ENCODE measurements at places on chromosomes 2 and 18. TPM values are rescaled to one million over a fixed set of nuclear protein-coding genes. Genes with fewer than 3 reads are reported as not detected.

DNAH6 gene
- total RNA-seq: not detected

GALR1 gene
- total RNA-seq: not detected

DNAH7 gene
- 3.8 TPM for total RNA-seq

MYL1 gene
- not detected for total RNA-seq

TANC1 gene
- total RNA-seq: 21.2 TPM

CYTIP gene
- not detected for total RNA-seq

DNAJC5G gene
- not detected for total RNA-seq

IL37 gene
- 1.7 TPM for total RNA-seq

LYPD1 gene
- total RNA-seq: 10.3 TPM

ALLC gene
- not detected for total RNA-seq

IL1F10 gene
- total RNA-seq: not detected

LMAN1 gene
- total RNA-seq: 77.3 TPM

ZBTB7C gene
- total RNA-seq: not detected

DPP4 gene
- 0.35 TPM for total RNA-seq

MZT2A gene
- total RNA-seq: 202 TPM

AQP12B gene
- not detected for total RNA-seq

TMEM131 gene
- total RNA-seq: 22.8 TPM

KIAA2012 gene
- not detected for total RNA-seq

POMC gene
- not detected for total RNA-seq

FBXO48 gene
- 1.2 TPM for total RNA-seq

CACNB4 gene
- 0.98 TPM for total RNA-seq

TLX2 gene
- 3.8 TPM for total RNA-seq

EPG5 gene
- 19.5 TPM for total RNA-seq

RGPD5 gene
- 35.4 TPM for total RNA-seq

NDUFS1 gene
- total RNA-seq: 68.9 TPM

DYNAP gene
- not detected for total RNA-seq

TMEM163 gene
- 2.4 TPM for total RNA-seq

TMEM247 gene
- total RNA-seq: not detected

CFC1 gene
- total RNA-seq: not detected

FBXO36 gene
- total RNA-seq: 3.6 TPM

BZW1 gene
- total RNA-seq: 274 TPM

ASB18 gene
- total RNA-seq: not detected

PJVK gene
- total RNA-seq: 14.6 TPM

HRH4 gene
- 0.18 TPM for total RNA-seq

HOXD13 gene
- total RNA-seq: not detected

CAPN13 gene
- 1.5 TPM for total RNA-seq

IKZF2 gene
- total RNA-seq: 22.2 TPM

KCNJ13 gene
- not detected for total RNA-seq

TUBB8B gene
- total RNA-seq: not detected

ZC3H6 gene
- total RNA-seq: 10.0 TPM

ABCB11 gene
- not detected for total RNA-seq

SERPINB13 gene
- total RNA-seq: not detected

CREG2 gene
- 9.0 TPM for total RNA-seq

KCNF1 gene
- 1.0 TPM for total RNA-seq

CPO gene
- not detected for total RNA-seq

SERPINB10 gene
- total RNA-seq: not detected

DES gene
- 0.60 TPM for total RNA-seq

CCDC102B gene
- 2.3 TPM for total RNA-seq

IL18R1 gene
- total RNA-seq: 3.4 TPM

VSNL1 gene
- not detected for total RNA-seq

KLHL41 gene
- total RNA-seq: not detected

FBXO41 gene
- total RNA-seq: 16.4 TPM

GBX2 gene
- not detected for total RNA-seq

DNAJC10 gene
- total RNA-seq: 167 TPM

SERPINB4 gene
- not detected for total RNA-seq

WDSUB1 gene
- 6.9 TPM for total RNA-seq

SIX2 gene
- 11.9 TPM for total RNA-seq

Data from PC-9 (cell line).